ENCODE measurements at places on chromosomes 1 and 21. TPM values are rescaled to one million over a fixed set of nuclear protein-coding genes. Genes with fewer than 3 reads are reported as not detected.

- no peak overlapping the region for H3K4me3 ChIP-seq
- no peaks in the 10 kb centered on the region for H3K36me3 ChIP-seq
- no peak for DNase-seq
- H3K27me3 ChIP-seq: no peaks in the 10 kb centered on the region
- no peaks in the 10 kb centered on the region for H3K4me1 ChIP-seq
Observed at GRCh38 chr1:225209153-225209552, 218.7 kb downstream of the LBR start.

Gene URB2
- total RNA-seq: 13.5 TPM

DNA sequence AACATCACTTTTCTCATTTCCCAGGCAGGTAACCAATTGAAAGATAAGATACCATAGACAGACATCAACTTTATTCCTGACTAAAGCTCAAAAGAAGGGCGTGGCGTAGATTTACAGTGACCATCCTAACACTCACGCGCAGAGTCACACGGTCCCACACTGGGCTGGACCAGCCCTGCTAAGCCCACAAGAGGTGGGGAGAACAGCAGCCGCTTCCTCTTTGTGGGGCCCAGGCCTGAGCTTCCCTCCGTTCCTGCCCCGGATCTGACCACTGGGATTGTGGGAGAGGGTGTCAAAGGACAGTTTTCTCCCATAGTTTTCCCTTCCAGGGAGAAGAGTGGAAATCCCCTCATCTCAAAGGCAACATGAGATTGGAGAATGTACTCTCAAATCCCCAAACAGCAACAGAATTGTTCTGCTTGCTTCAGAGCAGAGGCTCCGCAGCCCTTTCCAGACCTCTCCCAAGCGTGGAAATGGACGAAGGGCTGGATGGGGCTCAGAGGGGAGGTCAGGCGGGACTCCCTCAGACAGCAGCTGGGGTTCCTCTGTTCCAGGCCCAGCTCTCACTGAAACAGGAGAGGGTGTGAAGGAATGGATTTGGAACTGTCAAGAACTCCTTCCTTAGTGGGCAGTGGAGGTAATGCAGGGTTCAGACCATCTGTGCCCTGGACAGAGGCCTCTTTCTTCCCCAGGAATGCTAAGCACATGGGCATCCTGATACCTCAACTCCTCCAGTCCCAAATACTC is 33.7 kb downstream of the L1TD1 start:
- H3K27ac ChIP-seq: no peak overlapping the region
- H3K27me3 ChIP-seq: no peaks in the 10 kb centered on the region
- H3K4me1 ChIP-seq: no peaks in the 10 kb centered on the region
- DNase-seq: no peak
- no peaks in the 10 kb centered on the region for H3K36me3 ChIP-seq

Gene AK4
- 60.5 TPM for total RNA-seq

Gene FAM167B
- total RNA-seq: 0.80 TPM

All from activated CD8-positive, alpha-beta memory T cell treated with anti-CD3 and anti-CD28 coated beads, Interleukin-2, amount 10 ng/mL, durations not matched to agents 7 days and 5 days (primary cell).